ENCODE measurements at places on chromosomes 6 and 20. TPM values are rescaled to one million over a fixed set of nuclear protein-coding genes. Genes with fewer than 3 reads are reported as not detected.
A peak's percentile ranks its signal among the peaks of the same experiment; 100 is the strongest.

The PTCHD4 gene
- total RNA-seq: 0.91 TPM

The BPIFA1 gene
- total RNA-seq: not detected

The ECT2L gene
- 0.13 TPM for total RNA-seq

The KIF25 gene
- total RNA-seq: not detected

The BEND6 gene
- 9.2 TPM for total RNA-seq

The GUCA1A gene
- total RNA-seq: not detected

The BTN3A1 gene
- 21.1 TPM for total RNA-seq

- H3K27ac ChIP-seq: no peak overlapping the region
- no peak for DNase-seq
- no peaks in the 10 kb centered on the region for H3K4me1 ChIP-seq
- H3K27me3 ChIP-seq: peaks cover 13% of the 10 kb centered on the region
- H3K36me3 ChIP-seq: no peaks in the 10 kb centered on the region
Observed at GRCh38 chr20:38685853-38686473, 38.3 kb upstream of the SLC32A1 start.

- H3K27ac ChIP-seq: peak overlapping the region; percentile 38
- H3K4me3 ChIP-seq: peak overlapping the region; percentile 61
- peaks cover 41% of the 10 kb centered on the region for H3K4me1 ChIP-seq
- H3K27me3 ChIP-seq: no peaks in the 10 kb centered on the region
- DNase-seq: no peak
- no peaks in the 10 kb centered on the region for H3K36me3 ChIP-seq
Observed at GRCh38 chr20:31602779-31603441, 2.2 kb upstream of the ID1 start.

DNA sequence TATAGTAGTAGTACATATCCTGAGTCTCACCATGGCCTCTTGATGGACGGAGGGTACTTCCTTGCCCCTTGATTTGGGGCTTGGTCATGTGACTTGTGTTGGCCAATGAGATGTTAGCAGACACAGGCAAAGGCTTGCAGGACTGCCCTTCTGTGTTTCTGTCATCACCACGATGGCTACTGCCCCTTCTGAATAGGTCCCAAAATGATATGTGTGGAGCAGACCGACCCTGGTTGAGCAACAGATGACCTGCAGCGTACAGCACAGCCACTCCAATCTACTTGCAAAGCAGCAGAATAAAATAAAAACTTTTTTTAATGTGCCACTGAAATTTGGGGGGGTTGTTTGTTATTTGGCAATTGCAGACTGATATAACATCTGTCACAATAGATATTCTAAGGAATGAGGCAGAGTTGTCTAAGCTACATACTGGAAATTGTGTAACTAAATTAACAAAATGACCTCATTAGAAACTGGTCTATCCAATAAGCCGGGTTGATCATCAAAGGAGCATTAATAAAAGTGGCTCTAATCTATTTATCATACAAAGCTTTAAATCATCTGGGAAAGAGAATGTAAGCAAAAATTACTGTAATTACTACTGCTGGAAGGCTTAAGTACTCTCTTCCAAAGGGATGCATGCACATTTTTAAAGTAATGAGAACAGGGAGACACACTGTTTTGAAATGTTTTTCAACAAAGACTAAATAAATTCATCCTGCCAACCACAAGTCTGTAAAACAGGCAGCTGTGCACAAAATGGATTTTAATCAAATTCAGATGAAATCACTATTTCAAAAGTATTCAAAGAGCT is 209.5 kb downstream of the KIF16B start:
- H3K4me1 ChIP-seq: peaks cover 3% of the 10 kb centered on the region
- no peak overlapping the region for H3K4me3 ChIP-seq
- H3K27me3 ChIP-seq: no peaks in the 10 kb centered on the region
- no peak overlapping the region for H3K27ac ChIP-seq
- no peak for DNase-seq

DNA sequence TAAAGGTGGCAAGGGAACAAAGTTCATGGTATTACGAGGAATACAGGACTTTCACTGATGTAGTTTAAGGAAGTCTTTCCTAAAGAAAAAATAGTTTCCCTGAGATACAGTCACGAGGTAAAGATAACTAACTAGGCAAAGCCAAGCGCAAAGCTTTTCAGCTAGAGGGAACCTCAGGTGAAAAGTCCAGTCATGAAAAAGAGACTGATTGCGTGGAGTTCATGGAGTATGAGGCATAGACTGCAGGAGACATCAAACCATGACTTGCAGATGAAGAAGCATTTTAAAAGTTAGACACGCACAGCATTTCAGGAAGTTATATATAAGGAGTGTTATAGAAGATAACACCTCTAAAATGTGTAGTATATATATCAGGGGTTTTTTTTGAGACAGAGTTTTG is 205.6 kb upstream of the ZNF184 start:
- no peak for DNase-seq
- H3K4me1 ChIP-seq: peaks cover 25% of the 10 kb centered on the region
- no peak overlapping the region for H3K4me3 ChIP-seq
- no peaks in the 10 kb centered on the region for H3K36me3 ChIP-seq
- peaks cover 70% of the 10 kb centered on the region for H3K27me3 ChIP-seq
- no peak overlapping the region for H3K27ac ChIP-seq

DNA sequence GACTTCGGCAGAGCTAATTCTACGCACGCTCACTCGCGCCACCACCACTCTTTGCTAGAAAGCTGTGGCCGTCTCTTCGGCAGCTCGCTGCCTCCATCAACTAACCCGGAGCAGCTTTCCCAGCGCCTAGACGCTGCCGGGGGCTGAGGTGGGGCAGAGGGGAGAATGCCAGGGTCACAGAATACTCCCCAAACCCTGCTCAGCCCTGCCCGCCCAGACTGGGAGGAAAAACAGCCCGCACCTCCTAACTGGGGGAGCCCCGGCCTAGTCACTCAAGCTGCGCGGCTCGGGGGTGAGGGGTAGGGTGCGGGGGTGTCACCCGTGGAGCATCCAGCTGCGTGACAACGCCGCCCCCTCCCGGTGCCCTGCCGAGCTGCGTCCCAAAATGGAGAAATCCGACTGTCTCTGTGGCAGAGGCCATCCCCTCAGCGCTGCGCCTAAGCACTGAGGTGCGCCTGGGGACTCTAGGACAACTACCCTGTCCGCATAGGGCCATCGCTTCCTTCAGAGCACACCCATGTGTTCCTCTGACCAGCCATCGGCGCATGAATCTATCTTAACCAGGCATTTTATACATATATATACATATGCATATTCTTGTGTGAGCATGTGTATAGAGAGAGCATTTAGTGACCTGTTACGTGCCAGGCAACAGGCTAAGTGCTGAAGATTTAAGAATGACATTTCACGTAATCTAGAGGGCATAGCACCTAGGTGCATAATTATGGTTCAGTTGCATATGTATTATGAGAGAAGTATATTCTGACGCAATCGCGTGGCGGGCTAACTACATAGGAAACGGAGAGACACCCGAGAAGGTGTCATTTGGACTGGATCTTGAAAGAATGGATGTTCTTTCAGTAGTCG is 1.5 kb upstream of the TENT5A start:
- peak overlapping the region; percentile 92 for H3K4me3 ChIP-seq
- no peaks in the 10 kb centered on the region for H3K27me3 ChIP-seq
- peak; percentile 86 for DNase-seq
- peaks cover 38% of the 10 kb centered on the region for H3K4me1 ChIP-seq
- peak overlapping the region; percentile 99 for H3K27ac ChIP-seq

- H3K36me3 ChIP-seq: no peaks in the 10 kb centered on the region
- H3K4me1 ChIP-seq: no peaks in the 10 kb centered on the region
- H3K27ac ChIP-seq: no peak overlapping the region
- H3K27me3 ChIP-seq: peaks cover 2% of the 10 kb centered on the region
Observed at GRCh38 chr20:56328861-56329260, 29.9 kb upstream of the FAM210B start.

DNA sequence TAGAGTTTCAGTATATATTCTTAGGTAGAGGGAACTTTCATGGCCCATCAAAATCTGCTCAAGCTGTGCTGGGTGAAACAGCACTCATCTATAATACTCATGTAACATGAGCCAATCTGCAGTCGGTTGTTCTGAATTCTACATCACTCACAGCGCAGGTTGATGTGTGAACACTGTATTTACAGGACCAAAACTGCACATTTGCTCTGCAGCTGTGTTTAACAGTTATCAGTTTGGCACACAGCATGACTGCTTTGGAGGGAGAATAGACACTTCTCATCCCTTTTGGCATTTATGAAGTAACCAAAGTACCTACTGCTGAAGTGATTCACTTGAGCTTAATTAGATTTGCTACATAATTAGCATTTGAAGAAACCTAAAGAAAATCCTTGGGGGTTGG is 225.1 kb downstream of the BCKDHB start:
- no peaks in the 10 kb centered on the region for H3K27me3 ChIP-seq
- peaks cover 16% of the 10 kb centered on the region for H3K4me1 ChIP-seq
- no peaks in the 10 kb centered on the region for H3K36me3 ChIP-seq
- H3K4me3 ChIP-seq: no peak overlapping the region

GRCh38 chr6:144898052-144898689 is 613.0 kb downstream of the UTRN start:
- no peak for DNase-seq
- H3K27ac ChIP-seq: peak overlapping the region; percentile 64
- H3K27me3 ChIP-seq: no peaks in the 10 kb centered on the region
- no peaks in the 10 kb centered on the region for H3K36me3 ChIP-seq
- H3K4me3 ChIP-seq: no peak overlapping the region

Measured in osteocyte (in vitro differentiated cells).